ENCODE measurements at places on chromosomes 11 and 22.

GRCh38 chr11:73243093-73243485, 25.0 kb downstream of the P2RY2 start:
- DNase-seq, result no peak

DNA sequence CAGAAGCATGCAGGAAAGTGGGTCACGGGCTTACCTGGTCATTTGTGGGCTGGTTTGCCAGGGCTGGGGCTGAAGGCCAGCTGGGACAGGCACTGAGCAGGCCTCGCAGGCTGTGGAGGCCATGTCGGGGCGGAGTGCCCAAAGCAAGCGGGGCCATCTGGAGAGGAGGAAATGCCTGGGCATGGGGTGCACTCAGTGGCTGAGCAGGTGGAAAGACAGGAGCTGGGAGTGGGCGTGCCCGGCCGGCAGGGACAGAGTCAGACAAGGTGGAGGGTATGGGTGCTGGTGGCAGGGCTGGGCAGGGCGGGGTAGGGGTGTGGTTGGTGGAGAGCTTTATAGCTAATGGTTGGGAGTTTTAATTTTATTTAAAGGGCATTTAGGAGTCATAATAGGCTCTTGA, 27.4 kb downstream of the DAGLA start:
- DNase-seq, result no peak

- DNase-seq, result no peak
These were observed 20.0 kb downstream of the DAGLA start for GRCh38 chr11:61700212-61700611.

DNA sequence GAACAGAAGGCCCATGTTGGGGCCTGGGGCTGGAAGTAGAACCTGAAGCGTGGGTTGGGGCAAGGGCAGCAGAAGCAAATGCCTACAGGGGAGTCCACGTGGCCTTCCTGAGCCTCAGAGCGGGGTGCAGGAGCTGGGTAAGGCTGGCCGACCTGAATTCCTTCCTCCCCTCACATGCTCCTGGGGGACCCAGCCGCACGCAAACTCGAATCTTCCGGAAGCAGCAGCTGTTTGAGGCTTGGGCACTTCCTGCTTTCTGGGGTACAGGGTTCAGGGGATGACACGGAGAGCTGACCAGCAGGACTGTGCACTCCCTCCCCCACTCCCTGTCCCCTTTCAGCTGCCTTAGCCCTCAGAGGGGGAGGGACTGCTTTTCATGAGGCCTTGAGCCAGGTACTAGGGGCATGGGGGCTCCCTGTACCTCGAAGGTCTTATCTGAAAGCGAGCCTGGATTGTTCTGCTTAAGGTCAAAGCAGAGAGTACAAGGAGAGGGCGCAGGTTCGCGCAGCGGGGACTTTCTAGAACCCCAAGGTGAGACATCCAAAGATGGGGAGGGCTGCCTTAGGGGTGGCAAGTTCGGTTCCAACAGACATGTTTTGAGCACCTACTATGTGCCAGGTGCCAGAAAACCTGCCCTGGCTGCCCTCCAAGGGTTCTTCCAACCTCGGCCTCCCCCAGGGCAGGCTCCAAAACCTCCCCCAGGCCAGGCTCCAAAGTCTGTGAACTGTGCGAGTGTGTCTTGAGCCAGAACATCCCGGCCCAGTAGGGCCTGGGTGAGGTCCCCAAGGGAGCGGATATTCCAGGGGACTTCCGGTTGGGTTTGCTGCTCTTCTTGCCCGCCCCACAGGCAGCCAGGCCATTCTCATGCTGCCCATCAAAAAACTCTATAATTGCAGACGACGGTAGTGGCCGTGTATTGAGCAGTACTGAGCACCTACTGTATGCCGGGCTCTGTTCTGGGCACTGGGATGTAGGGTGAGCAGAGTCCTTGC, 1.7 kb downstream of the NCF4 start:
- DNase-seq, result no peak

DNA sequence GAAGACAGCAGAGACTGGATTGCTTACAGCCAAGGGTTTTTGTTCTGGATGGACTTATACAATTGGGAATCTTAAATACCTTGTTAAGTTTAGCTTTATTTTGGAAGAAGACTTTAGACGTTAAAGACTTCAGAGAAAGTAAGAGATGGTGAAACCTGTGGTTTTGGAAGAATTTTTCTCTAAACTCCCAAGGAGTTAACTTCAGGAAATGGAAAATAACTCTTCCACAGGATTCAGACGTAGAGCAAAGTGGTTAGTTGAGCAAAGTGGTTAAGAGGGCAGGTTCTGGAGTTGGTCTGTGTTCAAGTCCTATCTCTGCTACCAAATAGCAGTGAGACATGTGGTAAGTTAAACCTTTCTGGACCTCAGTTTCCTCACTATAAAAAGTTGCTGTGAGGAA, 12.8 kb downstream of the PITPNB start:
- DNase-seq, result no peak

GRCh38 chr22:37212174-37212906, at the start of gene SSTR3:
SSTR3 (minus strand) TSS chr22:37212477; CDS start chr22:37207803, 4,674 bp downstream.
- DNase-seq, result no peak

GRCh38 chr11:18063862-18064434, 17.9 kb upstream of the TPH1 start:
- DNase-seq, result no peak

GRCh38 chr11:77154381-77155081, 26.5 kb downstream of the MYO7A start:
- no peak for DNase-seq

DNA sequence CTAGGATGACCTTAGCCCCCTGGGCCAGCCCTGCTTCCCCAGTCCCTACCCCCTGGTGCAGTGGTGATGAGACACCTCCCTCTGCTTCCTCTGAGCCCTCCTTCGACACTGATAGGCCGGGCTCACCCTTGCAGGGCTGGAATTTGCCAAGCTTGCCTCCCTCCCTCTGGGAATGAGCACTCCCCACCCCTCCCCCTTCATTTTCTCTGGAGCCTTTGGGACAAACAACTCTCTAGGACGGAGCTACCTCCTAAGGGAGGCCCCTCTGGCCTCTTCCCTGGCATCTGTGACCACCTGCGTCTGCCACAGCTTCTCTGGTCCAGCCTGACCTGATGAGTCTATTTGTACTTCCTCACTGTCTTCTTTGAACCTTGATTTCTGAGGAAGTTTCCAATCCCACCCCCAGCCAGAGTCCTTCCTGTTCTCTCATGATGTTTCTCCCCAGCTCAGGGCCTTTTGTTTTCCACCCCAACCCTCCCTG, 53.3 kb upstream of the ADA2 start:
- DNase-seq, result no peak

GRCh38 chr22:49935561-49935960, 17.1 kb downstream of the CRELD2 start:
- no peak for DNase-seq

- DNase-seq, result no peak
These were observed 15.7 kb downstream of the DMC1 start for GRCh38 chr22:38554281-38554680.

- DNase-seq, result no peak
These were observed 703 bp downstream of the ABTB2 start for GRCh38 chr11:34356913-34357700.

DNA sequence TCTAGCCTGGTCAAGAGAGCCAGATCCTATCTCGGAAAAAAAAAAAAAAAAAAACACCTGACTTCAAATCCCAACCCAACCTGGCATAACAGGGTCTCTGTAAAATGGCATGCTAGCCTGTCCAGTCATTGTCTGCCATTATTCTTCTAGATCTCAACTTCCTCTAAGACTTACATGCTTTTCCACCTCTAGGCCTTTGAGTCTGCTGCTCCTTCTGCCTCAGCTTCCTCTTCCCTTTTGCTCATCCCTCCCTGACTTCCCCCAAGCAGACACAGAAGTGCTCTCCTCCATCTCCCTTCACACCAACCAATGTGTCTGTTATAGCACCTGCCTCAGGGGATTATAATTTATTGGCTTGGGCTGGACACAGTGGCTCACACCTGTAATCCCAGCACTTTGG, 7.8 kb downstream of the STK33 start:
- DNase-seq, result no peak

- no peak for DNase-seq
These were observed 2.3 kb upstream of the OR51B4 start for GRCh38 chr11:5304046-5304445.

DNA sequence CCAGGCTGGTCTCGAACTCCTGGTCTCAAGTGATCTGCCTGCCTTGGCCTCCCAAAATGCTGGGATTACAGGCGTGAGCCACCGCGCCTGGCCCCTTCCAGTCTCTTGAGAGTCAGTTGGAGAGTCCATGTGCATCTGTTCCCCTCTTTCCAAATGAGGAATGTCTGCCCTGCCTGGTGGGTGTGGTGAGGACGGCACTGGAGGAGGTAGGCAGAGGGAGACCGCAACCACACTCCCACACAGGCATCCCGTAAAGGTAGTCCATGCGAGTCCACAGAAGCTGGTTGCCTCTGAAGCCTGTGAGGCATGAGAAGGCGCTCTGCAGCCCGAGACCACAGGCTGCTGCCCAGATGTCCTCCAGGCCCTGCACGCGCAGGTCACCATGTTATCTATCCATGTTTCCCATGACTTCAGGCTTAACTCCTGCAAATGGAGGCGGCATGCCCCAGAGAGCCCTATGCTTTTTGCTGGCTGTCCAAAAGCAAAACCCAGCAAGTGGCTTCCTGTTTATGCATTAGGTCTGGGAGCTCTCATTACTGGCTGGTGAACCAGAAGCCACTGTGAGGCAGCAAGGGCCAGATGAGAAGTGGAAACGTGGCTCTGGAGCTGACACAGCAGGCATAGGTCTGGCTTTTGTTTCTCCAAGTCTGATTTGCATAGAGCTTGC, 43.4 kb downstream of the GRIK4 start:
- DNase-seq, result no peak

- DNase-seq, result no peak
These were observed at the start of gene TMPRSS5 for GRCh38 chr11:113705871-113706655. TMPRSS5 (minus strand) TSS chr11:113706308; CDS start chr11:113706224, 84 bp downstream.

DNA sequence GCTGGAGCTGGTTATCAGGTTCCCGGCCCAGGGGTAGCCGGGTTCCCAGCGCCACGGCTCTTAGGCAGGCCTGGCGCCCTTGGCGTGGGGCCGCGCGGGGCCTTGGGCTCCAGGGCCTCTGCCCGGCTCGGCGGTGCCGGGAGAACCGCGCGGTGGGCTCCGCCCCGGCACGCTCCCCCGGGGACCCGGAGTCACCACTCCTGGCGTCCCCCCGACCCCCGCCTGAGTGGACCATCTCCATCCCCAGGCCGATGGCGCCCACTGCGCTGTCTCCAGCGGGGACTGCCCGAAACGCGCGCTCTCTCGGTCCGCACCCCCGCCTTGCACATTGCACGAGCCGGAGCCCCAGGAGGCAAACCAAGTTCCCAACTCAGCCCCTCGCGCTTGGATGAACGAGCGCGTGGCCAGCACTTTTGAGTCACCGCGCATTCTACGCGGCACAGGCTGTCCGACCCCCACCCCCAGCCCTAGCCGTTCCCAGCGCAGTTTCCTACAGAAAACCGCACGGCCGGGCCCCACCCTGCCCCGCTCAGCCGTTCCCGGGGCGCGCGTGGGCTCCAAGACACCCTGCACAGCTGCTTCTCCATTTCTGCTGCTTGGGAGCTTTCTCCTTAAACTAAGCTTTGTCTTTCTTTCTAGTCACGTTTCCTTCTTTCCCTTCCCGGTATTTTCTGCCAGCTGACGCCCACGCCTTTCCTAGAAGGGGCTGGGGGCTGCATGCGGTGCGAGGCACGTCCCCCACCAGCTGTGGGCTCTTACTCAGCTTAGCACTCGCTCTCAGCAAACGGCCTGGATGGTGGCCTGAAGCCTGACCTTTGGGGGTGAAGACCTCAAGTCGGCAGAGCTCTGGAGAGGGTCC, 650 bp upstream of the CHID1 start:
- DNase-seq, result no peak

DNA sequence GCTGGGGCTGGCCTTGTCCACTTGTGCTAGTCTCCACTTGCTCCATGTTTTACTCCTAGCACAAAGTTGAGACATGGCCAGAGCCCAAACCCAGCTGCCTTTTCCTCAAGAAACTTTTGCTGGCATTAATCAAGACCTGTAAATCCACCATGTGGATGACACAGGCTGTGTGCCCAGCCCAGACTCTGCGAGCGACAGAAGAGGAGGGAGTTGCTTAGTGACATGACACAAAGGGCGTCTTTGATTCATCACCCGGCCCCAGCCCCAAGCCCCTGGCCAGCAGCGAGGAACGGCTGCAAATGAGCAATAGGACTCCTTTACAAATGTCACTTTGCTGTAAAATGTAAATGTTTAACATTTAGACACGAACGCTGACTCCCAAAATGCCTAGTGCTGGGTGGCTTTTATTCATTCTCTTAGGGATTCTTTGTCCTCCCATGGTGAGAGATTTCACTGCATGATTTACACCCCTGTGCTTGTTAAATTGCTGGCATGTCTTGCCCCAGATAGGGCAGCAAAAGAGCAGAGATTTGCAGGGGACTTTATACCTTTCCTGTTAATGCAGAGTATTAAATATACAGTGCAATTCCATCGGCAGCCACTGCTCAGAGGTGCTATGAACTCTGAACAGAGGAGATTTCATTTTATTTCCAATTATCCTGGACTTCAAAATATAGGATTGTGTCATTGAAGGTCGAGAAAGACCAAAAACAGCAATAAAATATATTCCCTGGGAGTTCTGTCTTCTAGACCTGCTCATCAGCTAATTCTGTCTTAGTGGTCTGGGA, 263.6 kb upstream of the NCAM1 start:
- no peak for DNase-seq

DNA sequence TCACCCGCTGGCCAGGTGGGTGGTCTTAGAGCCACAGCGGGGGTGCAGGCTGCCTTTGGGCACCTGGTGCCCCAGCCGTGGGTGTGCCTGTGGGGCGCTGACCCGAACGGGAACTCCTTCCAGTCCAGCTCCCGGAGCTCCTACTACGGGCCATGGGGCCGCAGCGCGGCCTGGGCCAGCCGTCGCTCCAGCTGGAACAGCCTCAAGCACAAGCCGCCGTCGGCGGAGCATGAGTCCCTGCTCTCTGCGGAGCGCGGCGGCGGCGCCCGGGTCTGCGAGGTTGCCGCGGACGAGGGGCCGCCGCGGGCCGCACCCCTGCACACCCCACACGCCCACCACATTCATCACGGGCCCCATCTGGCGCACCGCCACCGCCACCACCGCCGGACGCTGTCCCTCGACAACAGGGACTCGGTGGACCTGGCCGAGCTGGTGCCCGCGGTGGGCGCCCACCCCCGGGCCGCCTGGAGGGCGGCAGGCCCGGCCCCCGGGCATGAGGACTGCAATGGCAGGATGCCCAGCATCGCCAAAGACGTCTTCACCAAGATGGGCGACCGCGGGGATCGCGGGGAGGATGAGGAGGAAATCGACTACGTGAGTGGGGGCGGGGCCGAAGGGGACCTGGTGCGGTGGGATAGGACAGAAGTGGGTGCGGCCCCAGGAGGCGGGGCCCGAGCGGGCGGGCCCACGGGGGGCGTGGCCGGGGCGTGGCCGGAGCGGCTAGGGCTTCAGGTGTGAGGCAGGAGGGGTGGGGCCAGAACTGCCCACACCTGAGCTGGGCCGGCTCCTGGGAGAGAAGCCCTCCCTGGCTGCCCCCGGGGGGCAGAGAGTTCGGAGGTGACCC, 91.5 kb downstream of the CACNA1I start:
- DNase-seq, result no peak

GRCh38 chr11:105368711-105369110, 229.1 kb upstream of the CARD18 start:
- DNase-seq, result no peak

- no peak for DNase-seq
These were observed 548.7 kb downstream of the FAM181B start for GRCh38 chr11:82184966-82185365.

- DNase-seq, result no peak
These were observed 1018.3 kb downstream of the DLG2 start for GRCh38 chr11:84608837-84609196.

Measured in Panc1 (cell line).